ENCODE measurements at places on chromosomes 3 and 15.

- peak; percentile 16 for DNase-seq
Observed at GRCh38 chr3:154758109-154758868, 321.8 kb upstream of the MME start.

- DNase-seq, result no peak
Observed at GRCh38 chr3:171986176-171986575, 53.2 kb upstream of the FNDC3B start.

DNA sequence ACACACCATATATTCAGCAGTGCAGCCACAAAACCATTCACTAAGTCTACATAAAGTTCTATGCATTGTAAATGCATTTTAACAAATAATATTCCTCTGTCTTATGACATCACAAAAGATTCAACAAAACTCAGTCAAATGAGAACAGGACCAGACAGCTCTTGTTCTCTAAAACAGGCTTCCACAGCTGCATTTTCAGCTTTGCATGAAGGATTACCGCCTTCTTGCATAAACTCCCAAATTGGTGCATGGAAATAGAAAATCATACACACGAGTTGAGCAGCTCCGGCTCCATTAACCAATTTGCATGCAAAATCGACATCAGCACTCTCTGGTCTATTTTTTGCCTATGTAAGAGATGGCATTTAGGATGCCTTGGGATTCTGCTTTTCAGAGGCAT, 66.4 kb downstream of the RFTN1 start:
- DNase-seq, result no peak

- DNase-seq, result peak; percentile 87
Observed at GRCh38 chr3:196712514-196713413, 587 bp downstream of the PIGX start.

GRCh38 chr3:36476286-36476942, 96.1 kb downstream of the STAC start:
- no peak for DNase-seq

- DNase-seq, result no peak
Observed at GRCh38 chr3:123788710-123789109, 95.4 kb downstream of the MYLK start.

- DNase-seq, result no peak
Observed at GRCh38 chr3:111618945-111619344, 23.8 kb upstream of the ZBED2 start.

DNA sequence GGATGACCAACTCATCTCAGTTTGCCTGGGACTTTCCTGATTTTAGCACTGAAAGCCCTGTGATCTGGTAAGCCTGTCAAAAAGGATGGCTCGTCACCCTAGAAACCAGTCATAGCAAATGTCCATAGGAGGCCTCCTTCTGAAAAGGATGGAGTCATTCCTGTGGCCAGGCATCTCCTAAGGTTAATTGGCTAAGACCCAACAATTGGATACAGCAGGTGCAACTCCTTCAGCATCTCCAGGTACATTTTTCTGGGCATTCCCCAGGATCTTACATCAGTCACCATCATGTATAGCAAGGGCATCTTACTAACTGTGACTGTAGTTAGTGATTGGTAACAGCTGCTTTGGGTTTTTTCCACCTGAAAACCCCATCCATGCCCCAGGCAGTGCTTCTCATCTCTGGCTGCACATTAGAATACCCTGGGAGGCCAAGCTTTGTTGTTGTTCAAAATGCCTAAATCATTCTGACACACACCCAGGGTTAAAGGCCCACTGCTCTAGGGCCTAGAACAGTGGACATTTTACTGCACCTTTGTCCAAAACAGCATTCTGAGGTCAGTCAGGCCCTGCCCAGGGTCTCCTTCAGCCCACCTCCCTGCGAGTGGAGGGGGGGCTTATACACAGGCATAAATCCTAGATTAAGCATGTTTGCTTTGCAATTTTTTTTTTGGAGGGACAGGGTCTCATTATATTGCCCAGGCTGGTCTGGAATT, 28.3 kb upstream of the GALNT15 start:
- no peak for DNase-seq

DNA sequence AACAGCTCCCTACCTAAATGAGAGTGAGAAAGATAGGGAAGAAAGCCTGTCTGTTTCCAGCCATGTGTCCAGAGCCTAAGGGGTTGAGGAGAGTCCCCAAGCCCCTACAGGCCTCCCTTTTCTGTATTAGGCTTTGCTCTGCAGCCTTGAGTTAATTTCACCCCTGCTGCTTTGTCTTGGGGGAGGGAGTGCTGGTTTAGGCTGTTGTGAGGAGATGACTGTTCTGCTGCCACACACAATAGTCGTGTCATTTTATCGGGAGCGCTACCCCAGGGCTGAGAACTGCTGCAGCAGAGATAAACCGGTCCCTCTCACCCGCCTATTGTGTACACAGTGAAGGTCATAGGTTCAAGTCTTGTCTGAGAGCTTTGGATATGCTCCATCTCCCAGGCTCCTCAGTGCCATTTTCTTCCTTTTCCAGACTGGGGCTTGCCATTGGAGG, 1.4 kb downstream of the ZNF609 start:
- peak; percentile 46 for DNase-seq

DNA sequence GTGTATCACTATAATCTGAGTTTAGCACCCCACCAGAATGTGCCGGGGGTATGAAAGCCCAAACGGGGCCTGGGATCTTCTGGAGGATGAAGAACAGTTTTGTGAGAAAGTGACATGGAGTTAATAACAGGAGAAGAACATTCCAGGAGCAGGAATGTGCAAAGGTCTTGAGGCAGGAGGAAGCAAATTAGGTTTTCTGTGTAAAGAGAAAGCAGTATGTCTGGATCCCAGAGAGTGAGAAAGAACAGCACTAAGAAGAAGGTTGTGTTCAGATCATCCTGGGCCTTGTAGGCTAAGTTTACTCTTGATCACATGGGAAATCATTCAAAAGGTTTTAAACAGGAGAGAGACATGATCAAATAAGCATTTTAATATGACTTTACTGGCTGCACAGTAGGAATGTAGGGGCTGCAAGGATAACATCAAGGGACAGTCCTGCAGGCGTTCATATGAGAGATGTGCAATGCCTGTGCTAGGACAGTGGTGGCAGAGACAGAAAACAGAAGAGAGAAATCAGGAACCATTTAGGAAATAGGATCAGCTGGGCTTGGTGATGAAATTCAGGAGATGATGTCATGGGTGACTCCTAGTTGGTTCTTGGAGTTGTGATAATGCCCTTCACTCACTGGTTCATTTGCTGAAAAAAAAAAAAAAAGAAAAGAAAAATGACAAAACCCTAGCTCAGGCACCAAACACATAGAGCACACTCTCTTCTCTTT, 113.5 kb downstream of the TNIK start:
- DNase-seq, result peak; percentile 10

- no peak for DNase-seq
Observed at GRCh38 chr3:12273045-12273695, 15.7 kb upstream of the PPARG start.

DNA sequence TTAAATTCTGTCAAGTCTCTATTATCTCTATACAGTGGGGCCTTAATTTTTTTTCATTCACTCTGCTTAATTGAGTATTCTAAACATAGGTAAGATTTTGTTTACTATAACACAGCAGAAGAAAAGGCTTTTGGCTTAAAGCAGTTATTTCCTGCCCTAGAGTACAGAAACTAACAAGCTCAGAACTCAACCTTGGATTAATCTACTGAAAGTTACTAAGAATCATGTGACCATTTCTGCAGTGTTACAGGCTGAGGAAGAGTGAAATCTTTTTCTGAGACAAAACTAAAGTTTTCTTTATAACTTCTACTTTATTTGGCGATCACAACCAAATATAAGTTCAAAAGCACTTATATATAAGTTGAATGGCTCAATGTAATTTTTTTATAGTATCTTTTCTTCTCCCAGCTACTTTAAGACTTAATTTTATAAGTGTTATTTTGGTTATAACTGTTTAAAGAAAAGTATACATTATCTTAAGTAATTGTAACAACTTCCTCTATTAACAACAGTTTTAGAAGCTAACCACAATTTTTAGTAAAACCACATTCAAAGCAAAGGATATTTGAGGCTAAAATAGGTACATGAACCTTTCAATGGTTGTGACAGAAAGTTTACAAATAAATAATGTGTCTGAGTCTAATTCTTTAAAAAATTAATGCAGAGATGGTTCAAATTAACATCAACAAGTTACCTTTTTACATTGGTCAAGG, 240.6 kb upstream of the NAALADL2 start:
- no peak for DNase-seq

GRCh38 chr3:53708001-53708621, 138.1 kb downstream of the CHDH start:
- no peak for DNase-seq

- peak; percentile 23 for DNase-seq
Observed at GRCh38 chr3:27503526-27503925, 19.3 kb upstream of the SLC4A7 start.

GRCh38 chr3:63450023-63450422, 171.9 kb downstream of the SYNPR start:
- DNase-seq, result no peak

DNA sequence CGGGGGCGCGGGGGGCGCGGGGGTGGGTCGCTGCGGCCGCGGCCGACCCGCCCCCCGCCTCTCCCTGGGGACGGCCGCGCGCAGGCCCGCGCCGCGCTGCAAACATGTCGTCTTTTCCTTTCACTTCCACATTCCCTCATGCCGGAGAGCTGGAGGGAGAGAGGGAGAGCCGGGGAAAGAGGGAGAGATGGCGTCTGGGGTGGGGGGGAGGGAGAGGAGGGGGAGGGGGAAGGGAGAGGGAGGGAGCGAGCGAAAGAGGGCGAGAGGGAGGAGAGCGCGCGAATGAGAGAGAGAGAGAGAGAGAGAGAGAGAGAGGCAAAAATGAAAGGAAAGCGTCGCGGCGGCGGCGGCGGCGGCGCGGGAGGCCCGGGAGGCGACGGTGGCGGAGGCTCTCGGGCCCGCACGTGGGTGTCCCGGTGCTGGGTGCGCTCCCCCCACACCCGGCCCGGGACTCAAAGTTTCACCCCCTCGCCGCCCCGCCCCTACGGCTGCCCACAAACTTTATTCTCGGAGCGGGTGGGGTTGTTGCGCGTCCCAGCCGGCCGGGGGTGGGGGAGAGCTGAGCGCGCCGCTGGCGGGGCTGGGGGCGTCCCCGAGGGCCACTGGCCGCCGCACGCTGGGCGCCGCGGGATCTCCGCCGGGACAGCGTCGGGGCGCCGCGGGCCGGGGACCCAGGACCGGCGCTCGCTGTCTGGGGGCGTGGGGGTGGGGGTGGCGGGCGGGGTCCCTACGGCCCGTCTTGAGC, 731 bp downstream of the ZNF710 start:
- DNase-seq, result peak; percentile 81

- DNase-seq, result no peak
Observed at GRCh38 chr3:127257351-127257750, 30.5 kb downstream of the PRR20G start.

GRCh38 chr3:149163066-149163465, 33.6 kb downstream of the HPS3 start:
- DNase-seq, result no peak

- no peak for DNase-seq
Observed at GRCh38 chr15:89936051-89936785, 23.5 kb upstream of the ARPIN start.

GRCh38 chr3:56081246-56081645, 387.0 kb downstream of the ERC2 start:
- no peak for DNase-seq

- no peak for DNase-seq
Observed at GRCh38 chr3:185653949-185654757, 68.1 kb downstream of the SENP2 start.

GRCh38 chr3:64343689-64344430, 118.6 kb upstream of the PRICKLE2 start:
- DNase-seq, result no peak

DNA sequence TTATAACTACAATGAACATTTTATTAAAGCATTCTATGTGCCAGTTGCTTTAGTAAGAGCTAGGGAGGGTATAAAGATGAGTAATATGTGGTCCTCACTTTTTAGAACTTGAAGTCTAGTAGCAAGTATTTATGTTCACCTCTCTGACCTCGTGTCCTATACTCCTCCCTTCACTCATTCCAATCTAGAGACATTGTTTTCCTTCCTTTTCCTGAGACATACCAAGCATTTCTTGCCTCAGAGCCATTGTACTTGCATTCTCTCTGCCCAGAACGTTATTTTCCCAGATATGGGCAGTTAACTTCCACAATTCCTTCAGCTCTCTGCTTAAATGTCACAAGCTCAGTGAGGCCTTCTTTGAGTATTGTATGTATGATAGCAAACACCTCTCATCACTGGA, 408.6 kb downstream of the PDCD6IP start:
- no peak for DNase-seq

DNA sequence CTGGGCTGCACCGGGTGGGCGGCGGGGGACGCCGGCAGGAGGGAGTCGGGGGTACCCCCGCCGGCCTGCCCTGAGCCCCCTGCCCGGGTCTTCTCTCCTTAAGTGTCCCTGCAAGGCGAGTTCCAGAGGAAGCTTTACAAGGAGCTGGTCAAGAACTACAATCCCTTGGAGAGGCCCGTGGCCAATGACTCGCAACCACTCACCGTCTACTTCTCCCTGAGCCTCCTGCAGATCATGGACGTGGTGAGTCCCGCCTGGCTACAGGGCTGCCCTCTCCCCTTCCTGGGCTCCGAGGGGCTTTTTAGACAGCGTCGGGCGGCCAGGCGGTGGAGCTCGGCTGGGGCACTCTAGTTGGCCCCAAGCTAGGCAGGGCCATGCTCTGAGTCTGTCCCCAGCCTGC, 480 bp downstream of the CHRNA7 start:
- no peak for DNase-seq

GRCh38 chr15:67534360-67534759, 8.1 kb upstream of the MAP2K5 start:
- no peak for DNase-seq

- DNase-seq, result peak; percentile 85
Observed at GRCh38 chr3:72338942-72339669, 509.1 kb downstream of the SHQ1 start.

Measured in AG08396 (cell line).